ENCODE measurements at places on chromosomes 6 and 20. TPM values are rescaled to one million over a fixed set of nuclear protein-coding genes. Genes with fewer than 3 reads are reported as not detected.

GRCh38 chr20:6466075-6466810 lies 301.2 kb upstream of the BMP2 start:
- H3K4me1 ChIP-seq, result no peaks in the 10 kb centered on the region
- H3K27me3 ChIP-seq, result no peaks in the 10 kb centered on the region
- no peak overlapping the region for H3K4me3 ChIP-seq

GRCh38 chr6:84762220-84763002 lies 2.0 kb downstream of the TBX18 start:
- H3K27me3 ChIP-seq, result peaks cover 2% of the 10 kb centered on the region
- no peak for DNase-seq
- no peaks in the 10 kb centered on the region for H3K4me1 ChIP-seq
- H3K36me3 ChIP-seq, result no peaks in the 10 kb centered on the region
- H3K27ac ChIP-seq, result no peak overlapping the region
- no peak overlapping the region for H3K4me3 ChIP-seq

TMEM74B gene
- not detected for total RNA-seq

DEK gene
- total RNA-seq, result 101 TPM

- H3K36me3 ChIP-seq, result no peaks in the 10 kb centered on the region
- DNase-seq, result no peak
- H3K27ac ChIP-seq, result no peak overlapping the region
- H3K4me1 ChIP-seq, result no peaks in the 10 kb centered on the region
- H3K27me3 ChIP-seq, result no peaks in the 10 kb centered on the region
These were observed 40.1 kb downstream of the DACT2 start for GRCh38 chr6:168279403-168279935.

DNA sequence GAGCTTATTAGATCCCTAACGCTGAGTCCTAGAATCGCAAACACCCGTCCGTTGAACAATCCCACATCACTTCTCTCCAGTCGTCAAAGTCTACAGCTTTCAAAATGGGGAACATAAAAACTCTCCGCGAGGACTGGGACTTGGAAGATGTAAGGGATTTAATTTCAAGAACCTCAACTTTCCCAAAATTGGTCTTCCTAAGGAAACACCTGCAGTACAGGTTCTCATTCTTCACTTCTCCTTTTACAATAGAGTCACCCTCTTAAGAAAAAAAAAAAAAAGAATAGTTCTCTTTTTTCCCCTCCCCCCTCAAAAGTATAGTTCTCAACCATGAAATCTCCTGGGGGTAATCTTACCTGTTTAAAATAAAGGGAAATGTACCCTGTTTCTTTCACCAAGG lies 6.6 kb upstream of the ZBTB22 start:
- no peaks in the 10 kb centered on the region for H3K27me3 ChIP-seq
- peaks cover 36% of the 10 kb centered on the region for H3K4me1 ChIP-seq

C6orf58 gene
- total RNA-seq, result not detected

DNA sequence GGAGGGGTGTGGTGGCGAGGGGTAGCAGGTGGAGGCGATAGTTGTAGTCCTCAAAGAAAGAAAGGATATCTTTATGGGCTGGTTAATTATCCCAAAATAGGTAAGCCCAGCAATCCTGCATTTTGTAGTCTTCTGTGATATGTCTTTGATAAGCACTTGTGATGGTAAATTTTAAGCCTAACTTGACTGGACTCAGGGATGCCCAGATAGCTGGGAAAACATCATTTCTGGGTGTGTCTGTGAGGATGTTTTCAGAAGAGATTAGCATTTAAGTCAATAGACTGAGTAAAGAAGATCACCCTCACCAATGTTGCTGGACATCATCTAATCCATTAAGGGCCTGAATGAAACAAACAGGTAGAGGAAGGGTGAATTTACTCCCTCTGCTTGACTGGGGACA lies 124.8 kb upstream of the RIPOR2 start:
- no peak overlapping the region for H3K27ac ChIP-seq
- no peaks in the 10 kb centered on the region for H3K27me3 ChIP-seq
- DNase-seq, result no peak
- H3K4me1 ChIP-seq, result peaks cover 20% of the 10 kb centered on the region

VWA7 gene
- total RNA-seq, result 0.53 TPM

DNA sequence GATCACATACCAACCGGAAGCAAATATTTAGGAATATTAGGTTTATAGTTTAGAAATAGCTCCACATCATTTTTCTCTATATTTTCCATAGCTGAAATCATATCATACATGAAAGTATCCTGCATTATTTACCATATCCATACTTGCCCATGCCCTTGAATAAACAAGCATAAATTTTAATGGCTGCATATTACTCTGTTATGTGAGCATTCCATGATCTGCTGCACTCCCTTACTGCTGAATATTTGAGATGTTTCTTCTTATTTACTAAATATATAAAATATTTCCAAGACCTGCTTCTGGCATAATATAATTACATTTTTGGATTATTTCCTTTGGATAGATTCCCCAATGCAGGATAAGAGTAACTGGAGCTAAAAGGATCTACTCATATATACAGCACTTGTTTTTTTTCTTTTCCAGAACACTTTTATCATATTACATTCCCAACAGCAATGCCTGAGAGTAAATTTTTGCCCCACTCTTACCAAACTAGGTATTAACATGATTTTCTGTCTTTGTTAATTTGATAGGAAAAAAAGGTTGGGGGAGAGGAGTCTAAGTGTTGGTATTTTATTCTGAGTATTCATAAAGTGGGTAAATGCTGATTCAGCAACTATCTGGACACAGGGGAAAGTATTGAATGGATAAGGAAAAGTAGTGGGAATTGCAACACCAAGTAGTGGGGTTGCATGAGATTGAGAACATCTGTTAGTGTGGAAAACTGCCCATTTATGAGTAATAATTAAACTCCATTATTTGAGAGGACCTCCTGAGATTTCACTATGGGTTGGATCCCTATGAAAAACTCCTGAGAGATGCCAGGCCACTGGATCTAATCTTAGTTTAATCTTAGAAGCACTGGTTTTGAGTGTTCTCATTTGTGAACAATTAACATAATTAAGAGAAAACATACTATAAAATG lies 76.0 kb downstream of the MAN1A1 start:
- no peak overlapping the region for H3K27ac ChIP-seq
- no peak for DNase-seq
- no peaks in the 10 kb centered on the region for H3K36me3 ChIP-seq
- no peaks in the 10 kb centered on the region for H3K4me1 ChIP-seq
- no peak overlapping the region for H3K4me3 ChIP-seq

DNA sequence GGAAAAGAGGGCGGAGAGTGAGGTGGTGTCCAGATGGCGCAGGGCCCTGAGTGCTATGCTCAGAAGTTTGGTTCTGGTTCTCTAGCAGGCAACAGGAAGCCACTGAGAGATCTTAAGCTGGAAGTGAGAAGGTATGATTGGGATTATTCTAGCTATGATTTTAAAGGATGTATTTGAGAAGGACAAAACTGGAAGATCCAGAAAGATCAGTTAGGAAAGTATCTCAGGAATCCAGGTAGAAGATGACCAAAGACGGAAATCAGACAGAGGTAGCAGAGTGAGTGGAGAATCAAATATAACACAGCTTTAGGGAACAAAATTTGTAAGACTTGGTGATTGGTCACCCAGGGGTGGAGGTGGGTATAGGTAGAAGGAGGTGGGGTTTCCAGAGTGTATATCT lies 5.8 kb downstream of the SYNE1 start:
- peaks cover 20% of the 10 kb centered on the region for H3K4me1 ChIP-seq
- no peak overlapping the region for H3K4me3 ChIP-seq
- H3K27ac ChIP-seq, result no peak overlapping the region

RAMACL gene
- total RNA-seq, result 0.78 TPM

DNA sequence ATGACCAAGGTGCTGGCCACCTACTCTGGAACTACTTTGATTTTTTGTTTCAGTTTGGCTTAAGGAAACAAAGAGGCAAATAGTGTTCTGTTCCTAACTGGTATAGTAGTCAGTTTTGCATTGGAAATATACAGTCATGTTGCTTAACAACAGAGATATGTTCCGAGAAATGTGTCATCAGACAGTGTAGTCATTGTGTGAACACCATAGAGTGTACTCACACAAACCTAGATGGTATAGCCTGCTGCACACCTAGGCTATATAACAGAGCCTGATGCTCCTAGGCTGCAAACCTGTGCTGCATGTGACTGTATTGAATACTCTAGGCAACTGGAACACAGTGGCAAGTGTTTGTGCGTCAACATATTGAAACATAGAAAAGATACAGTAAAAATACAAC lies 80.4 kb downstream of the ARID1B start:
- H3K4me3 ChIP-seq, result no peak overlapping the region
- DNase-seq, result no peak
- H3K36me3 ChIP-seq, result no peaks in the 10 kb centered on the region
- H3K27ac ChIP-seq, result no peak overlapping the region

GRCh38 chr20:24917797-24918578 lies 31.1 kb upstream of the CST7 start:
- peaks cover 4% of the 10 kb centered on the region for H3K4me1 ChIP-seq
- no peaks in the 10 kb centered on the region for H3K36me3 ChIP-seq
- H3K27me3 ChIP-seq, result no peaks in the 10 kb centered on the region
- DNase-seq, result peak; percentile 32
- no peak overlapping the region for H3K27ac ChIP-seq

TMX4 gene
- total RNA-seq, result 32.1 TPM

- no peaks in the 10 kb centered on the region for H3K4me1 ChIP-seq
- no peaks in the 10 kb centered on the region for H3K27me3 ChIP-seq
- H3K27ac ChIP-seq, result no peak overlapping the region
- DNase-seq, result no peak
These were observed 34.2 kb upstream of the TGM3 start for GRCh38 chr20:2261629-2262028.

LTA gene
- 20.2 TPM for total RNA-seq

TSHZ2 gene
- total RNA-seq, result 59.2 TPM

TTLL9 gene
- total RNA-seq, result not detected

DNA sequence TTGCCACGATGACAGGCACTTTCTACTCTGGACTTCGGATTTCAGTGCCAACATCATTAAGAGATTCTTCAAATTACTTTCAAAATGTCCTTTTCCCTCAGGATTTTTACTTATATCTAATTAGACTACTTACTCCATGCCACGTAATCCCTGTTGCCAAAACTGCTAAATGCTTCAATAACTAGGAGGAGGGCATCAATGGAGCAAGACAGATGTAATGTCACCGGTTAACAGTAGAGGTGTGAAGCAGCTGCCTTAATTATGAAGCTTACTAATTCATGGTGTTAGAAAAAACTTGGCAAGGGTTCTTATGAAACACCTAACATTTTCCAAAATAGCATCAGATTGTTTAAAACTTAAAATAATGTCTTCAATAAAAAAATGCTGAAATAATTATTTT lies 111.2 kb upstream of the SIM1 start:
- no peak overlapping the region for H3K27ac ChIP-seq
- no peaks in the 10 kb centered on the region for H3K4me1 ChIP-seq

DNA sequence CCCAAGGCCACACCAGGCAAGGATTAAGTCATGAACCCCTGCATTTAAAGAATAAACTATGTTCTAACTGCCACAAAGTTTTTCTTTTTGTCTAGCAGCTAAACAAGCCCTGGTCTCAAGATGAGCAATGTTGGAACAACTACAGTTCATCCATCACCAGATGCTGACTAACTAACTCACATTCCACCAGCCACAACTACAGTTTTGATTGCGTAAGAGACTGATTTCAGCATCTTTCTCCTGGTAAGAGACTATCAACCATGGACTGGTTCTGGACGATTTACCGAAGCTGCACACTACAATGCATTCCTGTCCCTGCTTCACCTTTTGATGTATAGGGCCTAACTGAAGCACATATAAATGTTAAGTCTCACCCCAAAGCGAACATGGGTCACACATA lies 43.0 kb downstream of the F13A1 start:
- no peak overlapping the region for H3K27ac ChIP-seq
- no peak overlapping the region for H3K4me3 ChIP-seq
- H3K4me1 ChIP-seq, result no peaks in the 10 kb centered on the region
- no peak for DNase-seq
- no peaks in the 10 kb centered on the region for H3K27me3 ChIP-seq
- H3K36me3 ChIP-seq, result no peaks in the 10 kb centered on the region

DNA sequence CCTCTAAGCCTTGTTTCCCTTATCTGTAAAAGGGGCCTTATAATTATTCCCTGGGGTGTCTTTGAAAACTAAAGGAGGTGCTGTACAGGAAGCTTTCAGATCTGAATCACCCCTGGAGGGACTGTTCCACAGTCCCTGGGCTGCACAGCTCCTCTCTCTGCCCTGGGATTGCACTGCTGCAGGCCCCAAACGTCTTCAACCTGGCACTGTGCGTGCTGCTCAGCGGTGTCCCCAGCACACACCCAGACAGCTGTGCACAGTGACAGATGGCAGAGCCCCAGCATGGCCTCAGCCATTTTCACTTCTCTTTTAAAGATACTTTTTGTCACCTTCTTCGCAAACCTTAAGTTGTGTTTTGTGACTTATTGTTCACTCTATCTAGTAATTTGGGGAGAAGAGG lies 50.7 kb upstream of the INSM1 start:
- DNase-seq, result no peak
- H3K27ac ChIP-seq, result no peak overlapping the region
- no peaks in the 10 kb centered on the region for H3K27me3 ChIP-seq
- no peak overlapping the region for H3K4me3 ChIP-seq
- H3K36me3 ChIP-seq, result no peaks in the 10 kb centered on the region

DNA sequence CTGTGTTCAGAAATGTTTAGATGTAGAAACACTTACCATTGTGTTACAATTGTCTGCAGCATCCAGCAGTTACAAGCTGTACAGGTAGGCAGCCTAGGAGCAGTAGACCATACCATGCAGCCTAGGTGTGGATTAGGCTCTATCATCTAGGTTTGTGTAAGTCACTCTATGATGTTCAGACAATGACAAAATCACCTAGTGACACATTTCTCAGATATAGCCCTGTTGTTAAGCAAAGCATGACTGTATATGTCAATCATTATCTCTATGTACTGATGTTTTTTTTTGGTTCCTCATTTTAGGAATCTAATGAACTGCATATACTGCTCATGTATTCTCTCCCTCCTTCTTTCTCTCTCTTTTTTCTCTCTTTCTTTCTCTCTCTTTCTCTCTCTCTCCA lies 22.2 kb downstream of the CST8 start:
- H3K27me3 ChIP-seq, result no peaks in the 10 kb centered on the region
- H3K4me3 ChIP-seq, result no peak overlapping the region
- no peaks in the 10 kb centered on the region for H3K4me1 ChIP-seq
- no peak for DNase-seq

- no peak for DNase-seq
- H3K4me3 ChIP-seq, result no peak overlapping the region
- no peaks in the 10 kb centered on the region for H3K4me1 ChIP-seq
- no peaks in the 10 kb centered on the region for H3K27me3 ChIP-seq
- no peak overlapping the region for H3K27ac ChIP-seq
- peaks cover 3% of the 10 kb centered on the region for H3K36me3 ChIP-seq
These were observed 76.5 kb downstream of the MBOAT1 start for GRCh38 chr6:20135677-20136268.

UBE2J1 gene
- 18.8 TPM for total RNA-seq

OPN5 gene
- not detected for total RNA-seq

LY6G5C gene
- total RNA-seq, result 3.1 TPM

DNA sequence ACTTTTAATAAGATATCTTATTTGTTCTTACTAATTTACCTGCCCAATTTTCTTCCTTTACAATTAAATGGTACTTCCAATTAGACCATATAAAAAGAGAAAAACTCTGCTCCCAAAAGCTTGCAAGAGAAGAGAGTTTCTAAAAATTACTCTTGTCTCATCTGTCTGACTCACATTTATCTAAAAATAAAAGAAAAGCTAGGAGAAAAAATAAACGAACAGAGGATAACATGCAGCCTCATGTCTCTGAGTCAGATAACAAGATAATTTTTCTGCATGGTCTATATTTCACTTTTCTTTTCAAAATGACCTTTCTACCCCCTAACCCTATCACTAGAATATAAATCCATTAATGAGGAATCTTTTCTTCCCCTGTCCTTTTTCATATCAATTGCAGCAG lies 127.2 kb upstream of the TCF21 start:
- H3K36me3 ChIP-seq, result no peaks in the 10 kb centered on the region
- H3K4me3 ChIP-seq, result no peak overlapping the region
